ENCODE measurements at places on chromosomes 13 and 19.

- no peak for DNase-seq
Observed at GRCh38 chr19:29715701-29716581, 880 bp upstream of the C19orf12 start.

DNA sequence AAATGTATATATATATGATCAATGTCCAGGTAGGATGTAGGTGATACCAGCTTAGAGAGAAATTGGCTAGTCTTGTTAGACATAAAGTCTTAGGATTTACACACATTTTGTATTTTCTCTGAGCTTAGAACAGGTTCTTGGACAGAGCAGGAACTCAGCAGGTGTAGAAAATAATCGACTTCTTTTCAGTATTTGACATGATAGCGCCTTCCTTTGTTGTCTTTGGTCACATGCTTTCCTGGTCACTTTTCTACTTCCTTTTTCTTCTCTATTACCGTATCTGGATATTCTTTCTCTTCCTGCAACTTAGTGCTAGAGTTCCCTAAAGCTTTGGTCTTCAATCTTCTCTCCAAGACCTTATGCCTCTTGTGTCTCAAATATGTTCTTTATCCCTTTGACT, 107.4 kb downstream of the LRCH1 start:
- DNase-seq, result no peak

- no peak for DNase-seq
Observed at GRCh38 chr19:48554385-48555091, 2.6 kb downstream of the SULT2B1 start.

GRCh38 chr19:8335343-8336071, 7.6 kb downstream of the KANK3 start:
- no peak for DNase-seq

DNA sequence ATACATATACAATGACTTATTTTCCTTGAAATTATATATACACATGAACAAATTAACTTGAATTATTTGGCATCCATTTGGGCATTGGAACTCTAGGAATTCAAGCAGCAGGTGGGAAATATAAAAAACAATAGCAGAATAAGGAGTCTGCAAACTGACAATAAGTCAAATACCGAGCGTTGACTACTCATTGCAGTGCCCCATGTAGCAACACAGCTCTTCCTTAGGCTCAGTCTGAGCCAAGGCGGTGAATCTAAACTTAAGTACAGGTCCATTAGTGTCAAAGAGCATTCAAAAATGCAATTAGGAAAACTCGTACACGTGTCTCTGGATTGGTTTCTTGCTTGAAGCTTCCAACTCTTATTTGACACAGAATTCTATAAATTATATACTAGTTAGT, 462.5 kb upstream of the KLF12 start:
- DNase-seq, result no peak

DNA sequence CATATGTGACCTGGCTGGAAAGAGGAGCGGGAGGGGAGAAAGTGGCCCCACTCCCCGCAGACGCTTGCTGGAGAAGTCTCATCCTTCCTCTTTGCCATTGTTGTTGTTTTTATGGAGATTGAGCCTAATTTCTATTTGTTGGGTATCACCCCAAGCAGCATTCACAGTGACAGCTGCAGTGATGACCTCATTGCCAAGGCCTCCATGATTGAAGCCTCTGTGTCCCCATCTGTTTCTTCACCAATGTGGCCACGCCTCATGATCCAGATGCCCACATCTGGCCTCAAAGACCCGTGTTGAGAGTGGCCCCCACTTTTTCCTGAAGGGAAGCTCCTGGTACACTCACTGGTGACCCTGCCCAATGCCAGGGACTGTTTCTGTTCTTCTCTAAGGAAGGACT, 154.2 kb downstream of the SLC7A1 start:
- DNase-seq, result no peak
